Uterus (tissue), 4 donors: ENCODE measurements at places on chromosomes 6 and 20. TPM values are rescaled to one million over a fixed set of nuclear protein-coding genes. Genes with fewer than 3 reads are reported as not detected.

GRCh38 chr6:43825187-43826115 lies 55.4 kb downstream of the VEGFA start:
- no peak for DNase-seq
- H3K27ac ChIP-seq, result no peak overlapping the region
- no peaks in the 10 kb centered on the region for H3K36me3 ChIP-seq
- no peak overlapping the region for H3K4me3 ChIP-seq

- DNase-seq, result no peak
- H3K27me3 ChIP-seq, result no peaks in the 10 kb centered on the region
- no peak overlapping the region for H3K27ac ChIP-seq
- H3K4me3 ChIP-seq, result no peak overlapping the region
- H3K4me1 ChIP-seq, result no peaks in the 10 kb centered on the region
Measured at GRCh38 chr6:146065690-146066089, 36.8 kb downstream of the GRM1 start.

DNA sequence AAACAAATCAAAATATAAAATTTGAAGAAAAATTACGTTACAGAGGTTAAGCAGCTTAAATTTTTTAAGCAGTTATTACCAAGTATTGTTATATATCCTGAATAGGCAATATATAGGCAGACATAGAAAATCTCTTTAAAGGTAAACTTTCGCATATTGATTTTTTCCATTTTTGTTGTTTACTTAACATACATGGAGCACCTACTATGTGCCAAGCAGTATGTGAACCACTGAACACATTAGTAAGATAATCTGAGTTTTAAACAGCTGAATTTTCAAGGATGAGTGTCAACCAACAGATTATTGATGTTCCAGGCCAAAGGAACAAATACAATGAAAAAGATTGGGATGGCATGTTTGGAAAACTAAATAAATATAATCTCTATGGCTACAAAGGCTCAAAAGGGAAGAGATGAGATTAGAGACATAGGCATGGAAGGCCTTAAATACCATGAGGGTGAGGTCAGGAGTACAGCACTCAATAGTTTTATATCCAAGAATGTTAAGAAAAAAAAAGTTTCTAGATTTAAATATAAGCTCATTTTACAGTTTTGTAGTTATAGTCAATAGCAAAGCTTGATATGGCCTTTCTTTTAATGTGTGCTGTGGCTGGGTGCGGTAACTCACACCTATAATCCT lies 277.5 kb downstream of the PTPRK start:
- H3K36me3 ChIP-seq, result no peaks in the 10 kb centered on the region
- no peaks in the 10 kb centered on the region for H3K27me3 ChIP-seq
- no peak overlapping the region for H3K4me3 ChIP-seq

The HEBP2 gene
- total RNA-seq, result 52.2 TPM

The KIAA1755 gene
- 47.6 TPM for total RNA-seq
